ENCODE measurements at places on chromosomes 16 and 17.

DNA sequence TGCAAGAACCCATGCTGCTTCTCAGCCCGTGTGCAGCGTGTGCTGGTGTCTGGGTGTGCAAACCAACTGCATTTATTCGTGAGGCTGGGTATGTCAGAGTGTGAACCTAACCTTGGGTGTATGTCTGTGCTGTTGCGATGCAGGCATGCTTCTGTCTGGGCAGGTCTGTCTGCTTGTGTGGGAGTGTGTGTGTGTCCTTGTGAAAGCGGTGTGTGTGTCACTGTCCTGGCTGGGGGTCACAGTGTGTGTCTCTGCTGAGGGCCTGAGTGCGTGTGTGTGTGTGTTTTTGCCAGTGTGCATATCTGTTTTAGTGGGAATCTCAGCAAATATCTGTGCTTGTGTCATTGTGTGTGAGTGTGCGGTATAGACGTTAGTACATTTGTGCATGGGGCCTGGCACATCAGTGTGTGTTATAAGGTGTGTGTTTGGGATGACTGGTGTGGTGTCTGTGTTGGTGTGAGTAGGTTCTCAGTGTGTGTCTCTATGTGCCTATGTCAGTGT is 121.8 kb downstream of the CYLD start:
- DNase-seq = no peak

- peak; percentile 21 for DNase-seq
These were observed 13.9 kb downstream of the MYL4 start for GRCh38 chr17:47223007-47223406.

- DNase-seq = no peak
These were observed 2.4 kb upstream of the NACA2 start for GRCh38 chr17:61593426-61593825.

GRCh38 chr16:1466054-1466453 is 8.8 kb downstream of the CLCN7 start:
- no peak for DNase-seq

DNA sequence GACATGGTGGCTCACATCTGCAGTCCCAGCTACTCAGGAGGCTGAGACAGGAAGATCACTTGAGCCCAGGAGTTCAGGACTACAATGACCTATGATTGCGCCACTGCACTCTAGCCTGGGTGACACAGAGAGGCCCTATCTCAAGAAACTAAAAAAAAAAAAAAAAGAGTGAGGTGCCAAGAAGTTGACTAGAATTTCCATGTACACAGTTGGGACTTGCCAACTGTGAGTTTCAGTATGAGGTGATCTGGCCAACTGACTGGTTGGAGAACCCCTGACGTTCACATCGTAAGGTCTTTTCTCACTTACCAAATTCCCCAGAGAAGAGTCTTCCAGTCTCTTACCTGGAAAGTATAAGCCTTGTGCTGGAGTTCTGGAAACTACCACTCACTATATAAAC is 3.1 kb upstream of the MED11 start:
- DNase-seq = peak; percentile 70

DNA sequence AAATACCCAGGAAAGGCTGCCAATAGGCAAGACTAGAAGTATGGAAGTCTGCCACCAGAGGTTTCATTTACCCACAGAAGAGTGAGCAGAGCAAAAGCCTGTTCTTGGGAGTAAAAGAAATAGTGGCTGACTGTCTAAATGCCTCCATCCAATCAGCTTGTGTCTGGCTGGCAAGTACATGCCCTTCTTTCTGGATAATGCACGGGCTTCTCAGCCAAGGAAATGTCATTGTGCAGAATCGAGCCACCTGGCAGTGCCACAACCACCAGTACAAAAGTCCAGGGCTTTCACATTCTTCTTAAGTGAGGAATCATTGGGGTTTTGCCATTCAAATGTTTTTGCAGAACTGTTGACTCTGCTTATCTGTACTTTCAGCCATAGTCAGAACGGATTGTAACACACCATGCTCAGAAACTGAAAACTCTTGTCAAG is 10.1 kb upstream of the ERCC4 start:
- no peak for DNase-seq

GRCh38 chr17:36632916-36633771 is 31.8 kb downstream of the MRM1 start:
- no peak for DNase-seq

GRCh38 chr17:38728290-38728831 is 1.8 kb upstream of the CISD3 start:
- no peak for DNase-seq

- no peak for DNase-seq
These were observed 19.2 kb downstream of the GJD3 start for GRCh38 chr17:40345161-40345993.

DNA sequence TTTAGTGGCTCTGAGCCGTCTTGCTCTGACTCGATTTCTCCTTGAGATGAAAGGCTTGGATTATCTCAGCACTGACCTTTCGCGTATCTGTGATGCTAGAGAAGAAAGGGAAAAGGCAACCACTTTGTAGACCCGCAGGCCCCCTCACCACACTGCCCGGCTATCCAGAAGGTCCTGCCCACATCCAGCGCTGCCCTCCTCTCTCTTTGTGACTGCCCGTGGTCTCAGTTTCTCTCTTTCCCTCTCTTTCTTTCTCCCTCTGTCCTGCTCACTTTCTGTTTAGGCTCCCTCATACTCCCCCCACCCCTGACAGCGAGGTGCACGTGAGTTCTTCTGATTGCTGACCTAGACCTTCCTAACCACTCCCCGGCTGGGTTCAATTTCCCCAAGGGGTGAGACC is 12.8 kb upstream of the TBX21 start:
- DNase-seq = no peak
